ENCODE measurements at places on chromosomes 2 and 18.
A peak's percentile ranks its signal among the peaks of the same experiment; 100 is the strongest.

DNA sequence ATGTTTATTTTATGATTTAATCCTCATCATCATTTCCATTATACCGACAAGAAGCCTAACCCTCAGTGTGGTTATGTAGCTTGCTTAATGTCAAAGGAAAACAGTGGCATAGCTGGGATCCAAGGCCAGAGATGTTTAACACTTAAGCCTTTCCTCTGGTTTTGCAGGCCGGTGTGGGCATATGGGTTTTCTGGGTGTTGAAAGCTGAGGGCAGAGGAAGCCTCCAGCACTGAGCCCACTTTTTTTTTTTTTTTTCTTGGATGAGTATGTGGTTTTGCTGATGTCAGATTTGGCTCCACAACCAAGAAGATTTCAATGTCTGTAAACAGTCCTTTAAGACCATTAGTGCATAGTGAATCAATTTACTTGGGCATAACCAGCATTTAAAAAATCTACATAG, 41.3 kb downstream of the LHCGR start:
- peak; percentile 67 for DNase-seq

- peak; percentile 57 for DNase-seq
These were observed 541.4 kb downstream of the PARD3B start for GRCh38 chr2:205086662-205087061.

DNA sequence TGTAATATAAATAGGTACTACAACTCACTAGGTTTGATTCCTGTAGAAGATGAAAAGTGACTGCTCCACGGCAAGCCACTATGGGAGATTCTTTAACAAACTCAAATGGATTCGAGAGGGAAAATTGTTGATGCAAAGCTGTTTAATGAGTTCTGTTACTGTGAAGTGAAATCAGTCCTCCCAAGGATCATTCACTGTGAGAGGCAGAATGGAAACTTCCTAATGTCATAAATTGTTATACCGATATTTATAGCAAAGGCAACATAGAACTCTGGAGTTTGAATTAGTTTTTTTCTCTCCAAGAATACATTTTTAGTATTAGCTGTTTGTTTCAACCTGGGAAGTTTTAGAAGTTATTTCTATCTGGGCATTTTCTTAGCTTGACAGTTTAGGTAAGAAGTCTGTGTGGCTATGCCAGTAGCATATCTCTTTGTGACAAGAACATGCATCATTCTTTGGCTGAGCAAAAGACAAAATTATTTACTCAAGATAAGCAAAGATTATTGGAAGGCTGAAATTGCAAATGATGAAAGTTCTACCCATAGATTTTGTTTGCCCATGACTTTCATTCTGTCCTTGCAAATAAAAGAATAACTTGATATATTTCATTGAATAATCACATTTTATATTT, 979.7 kb downstream of the DPP10 start:
- DNase-seq: no peak

DNA sequence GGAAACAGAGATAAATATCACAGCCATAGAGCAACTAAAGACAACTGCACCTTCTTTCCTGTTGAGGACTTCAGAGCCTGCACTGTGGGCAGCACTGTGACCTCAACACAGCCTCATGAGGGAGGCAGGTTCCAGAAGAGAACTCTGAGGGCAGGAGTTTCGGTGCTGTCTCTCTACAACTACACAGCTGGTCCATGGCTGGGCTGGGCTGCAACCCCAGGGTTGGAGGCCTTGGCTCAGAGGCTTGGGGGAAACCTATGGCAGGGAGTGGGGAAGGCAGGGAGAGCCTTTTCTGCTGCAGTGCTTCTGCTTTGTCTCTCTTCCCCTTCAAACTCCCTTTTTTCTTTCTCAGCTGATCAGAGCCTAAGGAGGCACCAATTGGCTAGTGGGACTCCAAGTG, 66.5 kb downstream of the MRO start:
- no peak for DNase-seq

DNA sequence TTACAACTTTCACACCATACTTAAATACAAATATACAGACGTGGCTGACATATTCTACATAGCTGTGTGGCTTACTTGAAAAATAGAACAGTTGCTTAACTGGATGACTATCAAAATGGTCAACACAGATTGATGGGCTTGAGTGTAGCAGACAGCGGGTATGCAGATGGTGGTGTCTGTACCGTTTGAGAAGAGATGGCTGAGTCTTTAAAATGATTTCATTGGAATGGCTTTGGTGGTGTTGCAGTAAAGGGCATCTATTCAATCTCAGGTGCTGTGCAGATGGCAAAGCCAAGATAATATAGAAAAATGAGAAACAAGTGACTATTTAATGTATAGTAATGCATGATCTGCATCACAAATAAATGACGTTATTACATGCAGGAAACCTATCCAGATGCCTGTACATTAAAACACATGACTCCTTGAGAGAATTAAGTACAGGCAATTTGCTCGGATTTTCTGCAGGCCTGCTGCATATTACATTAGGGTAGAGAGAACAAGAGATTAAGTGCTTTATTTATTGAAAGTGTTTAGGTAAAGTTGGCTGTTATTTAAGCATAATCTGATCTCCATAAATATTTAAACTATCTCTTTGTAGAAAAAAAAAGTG, 68.5 kb downstream of the AGPS start:
- no peak for DNase-seq

GRCh38 chr2:159728629-159729028, 16.3 kb downstream of the MARCHF7 start:
- no peak for DNase-seq

- peak; percentile 71 for DNase-seq
These were observed 24.3 kb downstream of the TMEM237 start for GRCh38 chr2:201618744-201619662.

- no peak for DNase-seq
These were observed 15.5 kb upstream of the ECEL1 start for GRCh38 chr2:232502911-232503808.

DNA sequence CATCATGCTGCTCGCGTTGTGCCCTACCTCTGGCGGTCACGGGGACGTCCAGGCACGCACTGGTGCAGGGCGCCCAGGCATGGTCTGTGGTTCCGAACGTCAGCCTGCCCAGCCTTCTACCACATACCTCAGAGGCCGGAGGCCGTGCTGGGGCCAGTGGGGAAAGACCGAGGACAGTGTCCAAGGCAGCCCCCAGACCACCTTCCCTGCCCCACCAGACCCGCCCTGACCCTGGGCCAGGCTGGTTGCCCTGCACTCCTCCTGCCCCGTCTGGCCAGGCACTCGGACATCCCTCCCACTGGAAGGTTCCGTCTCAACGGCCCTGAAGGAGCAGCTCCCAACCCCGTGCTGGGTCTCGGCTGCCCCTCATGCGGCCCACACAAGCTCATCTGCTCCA, 32.8 kb downstream of the SLC66A2 start:
- DNase-seq: no peak

- DNase-seq: no peak
These were observed 32.3 kb upstream of the STAT4 start for GRCh38 chr2:191183081-191183480.

GRCh38 chr18:23228102-23229061, 93.1 kb downstream of the CABLES1 start:
- peak; percentile 48 for DNase-seq

DNA sequence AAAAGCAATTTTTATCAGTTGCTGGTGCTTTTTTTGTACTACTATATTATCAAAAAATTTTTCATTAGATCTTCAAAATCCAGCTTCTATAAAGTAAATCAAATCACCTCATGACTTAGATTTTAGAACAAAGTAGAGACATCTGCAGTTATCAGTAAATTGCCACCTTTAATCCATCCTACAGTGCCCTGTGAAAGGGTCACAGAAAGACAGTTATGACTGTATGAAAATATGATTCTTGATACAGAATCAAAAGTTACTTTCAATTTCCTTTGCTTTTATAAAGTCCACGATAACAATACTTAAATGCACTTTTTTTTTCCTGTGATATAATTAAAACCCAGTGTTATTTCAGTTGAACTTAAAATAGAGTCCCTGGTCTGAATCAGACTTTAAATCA, 61.4 kb downstream of the PRPF40A start:
- no peak for DNase-seq

GRCh38 chr2:144942516-144943256, 422.8 kb upstream of the ZEB2 start:
- DNase-seq: peak; percentile 57

GRCh38 chr2:69138247-69138772, 125.3 kb downstream of the ANTXR1 start:
- DNase-seq: peak; percentile 79

- no peak for DNase-seq
These were observed 33.6 kb upstream of the SNED1 start for GRCh38 chr2:240964704-240965295.

DNA sequence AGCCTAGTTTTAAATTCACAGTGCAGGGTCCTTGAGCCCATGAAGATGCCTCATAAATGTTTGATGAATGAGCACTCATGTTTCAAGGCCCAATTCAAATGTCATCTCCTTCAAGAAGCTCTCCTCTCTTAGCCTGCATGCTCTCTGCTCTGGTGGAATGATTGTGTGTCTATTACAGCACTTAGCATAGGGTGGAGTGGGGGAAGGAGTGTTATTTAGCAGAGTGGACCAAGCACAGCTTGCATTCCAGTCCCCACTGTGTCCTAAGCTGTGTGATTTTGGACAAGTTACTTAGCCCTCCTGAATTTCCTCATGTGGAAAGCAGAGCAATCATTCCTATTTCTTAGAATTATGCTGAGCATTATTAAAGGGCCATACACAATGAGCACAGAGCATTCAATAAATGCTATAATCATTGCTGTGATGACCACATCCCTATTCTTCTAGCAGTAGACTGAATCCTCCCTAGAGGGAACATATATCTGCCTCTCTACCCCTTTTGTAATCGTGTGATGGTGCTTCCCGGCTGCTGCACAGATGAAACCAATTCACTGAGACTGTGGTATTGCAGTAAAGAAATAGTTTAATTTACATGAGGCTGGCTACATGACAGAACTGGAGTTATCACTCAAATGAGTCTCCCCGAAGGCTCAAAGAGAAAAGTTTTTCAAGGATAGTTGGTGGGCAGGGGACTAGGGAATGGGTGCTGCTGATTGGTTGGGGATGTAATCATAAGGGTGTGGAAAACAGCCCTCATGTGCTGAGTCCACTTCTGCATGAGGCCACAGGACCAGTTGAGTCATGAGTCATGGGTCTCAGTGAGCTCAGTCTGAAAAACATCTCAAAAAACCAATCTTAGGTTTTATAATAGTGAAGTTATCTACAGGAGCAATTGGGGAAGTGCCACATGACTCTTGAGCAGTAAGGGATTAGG, 173.4 kb upstream of the NDUFV2 start:
- no peak for DNase-seq

Data from AG10803 (cell line).